CD8-positive, alpha-beta T cell (primary cell): ENCODE measurements at places on chromosomes 5 and 9.

GRCh38 chr5:97194366-97194765 lies 11.3 kb upstream of the RIOK2 start:
- no peak for DNase-seq

DNA sequence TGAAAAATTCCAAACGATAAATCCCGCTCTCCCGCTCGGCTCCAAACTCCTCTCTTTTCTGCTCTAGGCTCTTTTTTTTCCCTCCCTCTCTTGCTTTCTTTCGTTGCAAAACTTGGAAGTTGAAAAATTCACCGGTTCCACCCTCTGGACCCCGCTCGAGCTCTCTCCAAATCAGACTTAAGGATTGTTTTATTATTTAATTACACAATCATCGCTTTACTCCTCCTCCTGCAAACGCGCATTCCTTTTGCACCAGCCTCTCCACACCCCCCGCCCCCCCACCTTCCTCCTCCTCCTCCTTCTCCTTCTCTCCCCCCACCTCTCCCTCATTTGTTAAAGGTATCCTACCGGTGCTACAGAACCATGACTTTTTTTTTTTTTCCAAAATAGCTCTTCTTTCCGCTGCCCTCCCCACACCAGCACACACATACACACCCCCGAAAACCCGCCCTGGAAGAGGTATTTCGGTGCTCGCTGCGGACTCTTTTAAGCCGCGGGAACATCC lies 535 bp upstream of the NFIB start:
- DNase-seq = peak; percentile 10

DNA sequence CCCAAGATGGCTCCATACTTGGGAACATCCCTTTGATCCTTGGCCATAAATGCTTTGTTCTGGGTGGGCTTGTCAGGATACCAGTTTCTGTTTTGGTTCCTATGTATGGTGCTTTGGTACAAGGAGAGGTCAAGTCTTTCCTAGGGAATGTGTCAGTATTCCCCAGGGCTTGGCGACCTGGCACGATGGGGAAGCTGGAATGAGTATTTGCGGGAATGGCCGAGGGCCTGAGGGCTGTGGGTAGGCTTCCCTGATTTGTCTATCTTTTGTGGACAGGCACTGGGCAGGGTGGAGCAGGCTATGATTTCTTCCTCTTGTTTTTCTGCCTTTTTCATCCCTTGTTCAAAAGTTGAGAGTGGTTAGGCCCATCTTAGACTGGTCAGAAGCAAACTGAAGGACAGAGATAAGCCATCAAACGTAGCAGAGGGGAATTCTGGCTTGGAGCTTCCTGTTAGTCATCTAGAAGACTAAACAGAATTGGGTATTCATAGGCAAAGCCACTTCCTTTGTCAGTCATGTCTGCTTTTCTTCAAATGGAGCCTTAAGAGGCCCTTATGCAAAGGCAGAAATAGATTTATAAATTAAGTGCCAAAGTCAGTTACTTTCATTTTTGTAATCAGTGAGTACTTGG lies 13.7 kb downstream of the DOCK2 start:
- no peak for DNase-seq

DNA sequence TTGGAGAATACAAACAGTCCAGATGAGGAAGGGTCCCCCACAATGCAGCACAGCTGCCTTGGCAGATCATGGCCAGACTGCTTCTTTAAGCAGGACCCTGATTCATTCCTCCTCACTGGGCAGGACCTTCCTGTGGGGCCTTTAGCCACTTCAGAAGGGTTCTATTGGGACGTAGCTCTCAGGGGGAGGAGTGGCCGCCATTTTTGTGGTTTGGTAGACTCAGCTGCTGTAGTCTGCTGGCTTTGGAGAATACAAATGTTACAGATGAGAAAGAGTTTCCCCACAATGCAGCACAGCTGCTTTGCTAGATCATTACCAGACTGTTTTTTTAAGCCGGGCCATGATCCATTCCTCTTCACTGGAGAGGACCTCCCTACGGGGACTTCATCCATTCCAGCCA lies 57.4 kb downstream of the TMEM38B start:
- DNase-seq = no peak

- DNase-seq = no peak
Observed at GRCh38 chr9:14366076-14366475, 52.1 kb upstream of the NFIB start.

- no peak for DNase-seq
Observed at GRCh38 chr9:132637351-132637750, 32.4 kb downstream of the DDX31 start.

DNA sequence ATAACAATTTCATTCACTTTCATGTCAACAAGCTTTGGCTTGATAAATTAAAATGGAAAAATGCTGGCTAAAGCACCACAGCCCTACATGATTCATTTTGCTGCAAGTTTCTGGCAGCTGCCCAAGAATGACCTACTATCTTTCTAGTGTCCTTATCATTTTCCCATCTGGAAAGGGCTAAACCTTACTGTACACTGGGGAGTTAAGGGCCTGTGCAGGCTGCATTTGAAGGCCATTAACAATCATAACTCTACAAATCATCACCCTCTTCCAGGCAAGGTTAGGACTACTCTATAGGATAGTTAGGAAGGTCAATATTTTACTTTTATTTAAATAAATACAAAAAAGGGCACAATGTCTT lies 579.7 kb upstream of the ZNF608 start:
- no peak for DNase-seq

GRCh38 chr5:66742896-66743247 lies 146.7 kb downstream of the MAST4 start:
- no peak for DNase-seq

- no peak for DNase-seq
Observed at GRCh38 chr5:55173687-55174230, 782 bp upstream of the CDC20B start.

DNA sequence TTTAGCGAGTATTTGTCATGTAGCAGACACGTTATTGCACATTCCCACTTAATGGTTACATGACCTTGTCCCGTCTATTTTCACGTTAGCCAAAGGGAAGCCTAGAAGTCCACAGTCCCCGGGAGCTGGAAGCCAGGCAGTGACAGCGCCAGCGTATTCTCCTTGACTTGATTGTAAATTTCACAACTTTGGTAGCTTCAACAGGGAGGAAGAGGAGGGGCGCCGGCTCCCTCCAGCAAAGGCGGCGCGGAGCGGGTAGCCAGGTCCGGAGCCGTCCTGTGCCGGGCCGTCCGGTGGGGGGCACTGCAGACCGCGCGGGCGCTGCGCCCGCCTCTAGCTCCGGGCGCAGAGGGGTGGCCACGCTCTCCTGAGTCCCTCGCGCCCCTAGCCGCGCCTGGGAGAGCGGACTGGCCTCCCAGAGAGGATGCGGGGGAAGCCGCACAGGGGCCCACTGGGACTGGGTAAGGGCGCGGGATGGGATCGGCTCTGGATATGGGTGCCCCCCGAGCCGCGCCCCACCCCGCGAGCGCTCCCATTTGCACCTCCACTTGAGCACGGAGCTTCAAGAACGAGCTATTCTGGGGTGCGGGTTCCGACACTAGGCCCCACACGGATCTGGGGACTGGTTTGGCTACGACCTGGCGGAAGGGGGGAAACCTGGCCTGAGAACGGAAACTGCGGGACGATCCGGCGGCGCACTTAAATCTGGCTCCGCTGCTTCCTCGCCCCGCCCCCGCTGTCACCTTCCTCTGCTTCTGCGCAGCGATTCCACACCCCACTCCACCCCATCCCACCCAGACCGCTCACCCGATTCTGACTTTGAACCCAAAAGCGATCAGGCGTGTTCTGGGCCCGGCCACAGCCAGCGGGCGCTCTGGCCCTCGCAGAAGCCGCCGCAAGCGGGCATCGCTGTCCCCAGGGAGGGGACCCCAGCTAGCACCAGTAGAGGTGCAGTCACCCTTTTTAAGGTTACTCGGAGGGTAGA lies 23.8 kb downstream of the KLF4 start:
- DNase-seq = no peak

- no peak for DNase-seq
Observed at GRCh38 chr5:157443041-157443549, 16.9 kb upstream of the NIPAL4 start.

DNA sequence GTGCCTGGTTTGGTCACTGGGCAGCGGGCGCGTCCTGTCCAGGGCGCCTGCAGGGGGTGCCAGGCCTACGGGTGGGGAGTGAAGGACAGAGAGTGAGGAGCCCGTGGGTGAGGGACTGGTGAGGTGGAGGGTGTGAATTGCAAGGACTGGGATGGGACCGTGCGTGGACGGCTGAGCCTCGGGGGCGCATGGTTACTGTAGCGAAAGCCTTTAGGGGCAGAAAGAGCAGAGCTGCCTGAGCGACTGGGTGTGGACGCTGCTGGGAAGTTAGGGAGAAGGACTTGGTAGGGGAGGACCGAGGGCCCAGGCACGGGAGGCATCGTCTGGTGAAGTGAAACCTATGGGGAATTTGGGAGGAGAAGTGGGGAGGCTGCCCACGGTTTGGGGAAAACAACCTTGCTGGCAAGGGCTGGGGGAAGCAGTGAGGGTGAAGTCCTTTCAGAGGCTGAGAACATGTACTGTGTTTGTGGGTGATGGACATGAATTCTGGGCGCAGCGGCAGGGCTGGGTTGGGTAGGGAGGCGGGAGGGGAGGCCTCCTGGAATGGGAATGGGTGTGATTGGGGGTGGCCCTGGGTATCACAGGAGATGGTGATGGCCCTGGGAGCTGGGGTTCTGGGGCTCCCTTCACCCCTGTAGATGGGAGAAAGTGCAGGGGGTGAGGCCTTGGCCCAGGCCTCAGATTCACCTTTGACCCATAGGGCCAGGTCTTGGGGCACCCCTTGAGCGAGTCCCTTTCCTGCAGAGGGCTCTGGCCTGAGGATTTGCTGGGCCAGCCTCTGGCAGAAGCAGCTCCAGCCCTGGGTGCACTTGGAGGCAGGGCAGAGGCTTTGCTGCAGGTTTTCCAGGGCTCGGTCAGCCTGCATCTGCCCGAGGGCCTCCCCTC lies 1.7 kb upstream of the TOR4A start:
- DNase-seq = no peak

DNA sequence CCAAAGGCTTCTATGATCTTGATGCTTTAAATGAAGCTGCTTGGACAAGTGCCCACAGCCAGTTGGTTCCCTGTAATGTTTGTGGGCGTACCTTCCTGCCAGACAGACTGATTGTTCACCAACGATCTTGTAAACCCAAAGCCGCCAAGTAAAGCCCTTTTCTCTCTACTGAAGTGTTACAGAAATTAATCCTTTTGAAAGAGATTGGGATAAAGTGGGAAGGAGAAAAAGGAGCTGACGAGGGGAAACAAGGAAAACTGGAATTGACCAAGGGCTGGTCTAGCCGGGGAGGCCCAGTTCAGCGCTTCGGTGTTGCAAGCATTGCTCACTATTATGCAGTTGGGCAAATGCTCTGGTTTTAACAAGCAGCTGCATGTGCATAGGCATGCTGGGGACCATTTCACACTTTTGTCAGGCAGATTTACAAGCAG lies 53.2 kb downstream of the ZNF474 start:
- DNase-seq = no peak

DNA sequence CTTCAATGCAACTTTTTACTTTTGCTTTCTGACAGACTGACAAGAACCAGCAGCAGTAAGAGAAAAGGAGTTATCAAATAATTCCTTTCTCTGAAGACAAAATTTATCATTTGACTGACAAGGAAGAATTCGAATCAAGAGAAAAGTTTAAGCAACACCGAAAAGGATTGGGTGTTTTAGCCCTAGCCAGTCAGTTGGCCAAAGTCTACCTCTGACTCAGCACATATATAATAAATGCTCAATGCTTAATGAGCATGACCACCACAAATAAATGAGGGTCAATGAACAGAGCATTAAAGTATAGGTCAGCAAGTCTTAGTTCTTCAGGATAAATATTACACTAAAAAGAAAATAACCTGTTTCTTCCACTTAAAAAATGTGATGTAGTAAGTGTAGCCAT lies 1603.5 kb upstream of the C9orf72 start:
- no peak for DNase-seq

GRCh38 chr9:78932849-78933627 lies 636.1 kb downstream of the PSAT1 start:
- no peak for DNase-seq

GRCh38 chr9:94084314-94084713 lies at the start of gene PTPDC1:
TSS of gene PTPDC1 (plus strand) at chr9:94084464. CDS start at chr9:94084531, 67 bp downstream.
- no peak for DNase-seq

DNA sequence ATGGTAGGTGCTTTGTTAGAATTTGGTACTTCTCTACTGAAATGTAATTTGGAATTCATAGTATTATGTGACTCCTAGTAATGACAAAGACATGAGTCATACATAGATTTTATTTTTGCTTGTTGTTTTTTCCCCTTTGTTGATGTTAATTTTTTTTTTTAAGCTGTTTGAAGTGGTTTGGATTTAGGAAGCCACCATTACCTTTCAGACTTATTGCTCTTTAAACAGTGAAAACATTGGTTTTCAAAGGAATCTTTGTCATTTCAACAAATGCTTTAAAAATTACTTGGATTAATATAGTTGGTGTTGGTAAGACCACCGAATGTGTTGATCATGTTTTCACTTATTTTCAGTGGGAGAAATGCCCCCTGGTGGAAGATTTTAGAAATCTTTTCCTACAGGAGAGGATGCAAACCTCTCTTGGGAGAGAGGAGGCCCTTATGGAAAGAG lies 170.1 kb upstream of the PITX1 start:
- DNase-seq = no peak

- no peak for DNase-seq
Observed at GRCh38 chr5:58439094-58439644, 20.7 kb downstream of the PLK2 start.

- DNase-seq = no peak
Observed at GRCh38 chr5:61686491-61687257, 354.6 kb downstream of the ZSWIM6 start.

- no peak for DNase-seq
Observed at GRCh38 chr5:129971714-129972113, 67.4 kb downstream of the CHSY3 start.

- DNase-seq = no peak
Observed at GRCh38 chr5:33933723-33934169, 2.4 kb upstream of the RXFP3 start.

GRCh38 chr5:142644640-142645361 lies 41.1 kb downstream of the FGF1 start:
- DNase-seq = no peak

GRCh38 chr5:78251663-78252284 lies 42.7 kb downstream of the AP3B1 start:
- DNase-seq = no peak

- no peak for DNase-seq
Observed at GRCh38 chr5:149362541-149362940, 4.7 kb downstream of the PCYOX1L start.

GRCh38 chr5:77282337-77283027 lies 72.0 kb downstream of the PDE8B start:
- DNase-seq = no peak

DNA sequence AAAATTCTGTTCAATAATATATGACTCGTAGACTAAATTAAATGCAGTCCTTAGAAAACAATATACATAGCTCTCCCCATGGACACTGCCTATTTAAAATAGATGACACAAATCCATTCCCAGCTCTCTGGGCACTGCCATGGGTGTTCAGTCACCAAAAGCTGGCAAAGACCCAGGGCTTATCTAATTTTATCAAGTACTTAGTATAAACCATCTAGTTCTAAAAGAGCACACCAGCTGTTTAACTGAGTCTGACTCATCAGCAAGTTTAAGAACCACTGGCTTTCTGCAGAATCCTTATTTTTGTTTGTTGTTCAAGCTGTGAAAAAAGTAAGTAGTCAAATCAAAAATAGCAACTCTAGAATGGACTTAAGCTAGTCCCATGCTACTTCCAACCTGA lies 107.6 kb downstream of the PLPP1 start:
- no peak for DNase-seq
